Coronary artery (tissue), 2 donors: ENCODE measurements at places on chromosomes 5 and 9.

- DNase-seq: no peak
These were observed 5.3 kb downstream of the DNAI1 start for GRCh38 chr9:34463901-34464232.

- no peak for DNase-seq
These were observed 105.3 kb upstream of the PIK3R1 start for GRCh38 chr5:68110264-68110663.

DNA sequence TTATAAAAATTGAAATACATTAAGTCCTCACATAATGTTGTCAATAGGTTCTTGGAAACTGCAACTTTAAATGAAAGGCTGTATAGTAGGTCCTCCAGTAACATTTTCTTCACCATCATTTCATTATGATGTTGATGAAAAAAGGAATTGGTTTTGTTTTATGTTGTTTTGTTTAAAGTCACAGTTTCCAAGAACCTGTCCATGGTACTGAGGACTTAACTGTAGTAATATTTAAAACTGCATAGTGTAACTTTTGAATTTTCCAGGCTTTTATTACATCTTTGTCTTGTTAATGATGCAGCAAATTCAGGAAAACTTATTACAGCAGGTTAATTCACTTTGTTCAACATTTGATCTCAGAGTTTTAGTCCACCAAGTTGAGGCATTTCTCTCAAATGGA is 11.6 kb downstream of the SECISBP2 start:
- DNase-seq: no peak

- no peak for DNase-seq
These were observed 88.7 kb downstream of the TRIO start for GRCh38 chr5:14231890-14232289.

GRCh38 chr5:139446956-139447779 is 7.8 kb upstream of the DNAJC18 start:
- DNase-seq: no peak

GRCh38 chr5:113450462-113450861 is 15.7 kb upstream of the TSSK1B start:
- DNase-seq: no peak

- no peak for DNase-seq
These were observed 128.4 kb upstream of the TRPM3 start for GRCh38 chr9:71249729-71250317.

GRCh38 chr9:4788703-4789102 is 4.0 kb upstream of the RCL1 start:
- no peak for DNase-seq

GRCh38 chr5:96151891-96152290 is 190.2 kb upstream of the ELL2 start:
- no peak for DNase-seq

- DNase-seq: no peak
These were observed 78.6 kb downstream of the ANXA1 start for GRCh38 chr9:73230251-73230650.

GRCh38 chr5:108945094-108945493 is 197.4 kb downstream of the FER start:
- DNase-seq: no peak

GRCh38 chr9:114684036-114684435 is 2.0 kb upstream of the TEX48 start:
- DNase-seq: no peak

DNA sequence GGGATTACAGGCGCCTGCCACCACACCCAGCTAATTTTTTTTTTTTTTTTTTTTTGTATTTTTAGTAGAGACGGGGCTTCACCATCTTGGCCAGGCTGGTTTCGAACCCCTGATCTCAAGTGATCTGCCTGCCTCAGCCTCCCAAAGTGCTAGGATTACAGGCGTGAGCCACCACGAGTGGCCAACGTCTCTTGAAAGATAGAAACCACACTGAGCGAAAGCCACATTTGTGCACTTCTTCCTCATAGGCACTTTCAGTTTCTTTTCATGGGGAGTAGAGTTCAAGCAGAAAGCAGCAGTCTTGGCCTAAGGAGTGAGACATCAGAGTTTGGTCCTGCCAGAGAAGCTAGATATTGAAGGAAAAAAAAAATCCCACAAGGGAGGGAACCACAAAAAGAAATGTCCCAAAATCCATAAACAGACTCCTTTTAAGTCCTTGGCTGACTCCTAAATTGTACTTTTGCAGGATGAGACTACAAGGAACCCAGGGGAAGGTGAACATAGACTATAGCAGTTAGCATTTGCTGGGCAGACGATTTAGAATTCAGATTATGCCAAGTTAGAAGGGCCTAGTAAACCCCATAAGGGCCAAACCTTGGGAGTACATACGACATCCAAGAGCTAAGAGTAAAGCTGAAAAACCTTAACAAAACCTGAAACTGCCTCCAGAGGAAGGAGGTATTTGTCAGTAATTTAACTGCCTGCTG is 43.9 kb upstream of the GLIPR2 start:
- DNase-seq: no peak

GRCh38 chr9:28781481-28781880 is 1208.2 kb upstream of the C9orf72 start:
- no peak for DNase-seq

- no peak for DNase-seq
These were observed 64.7 kb downstream of the BRINP1 start for GRCh38 chr9:119304555-119304954.
